ENCODE measurements at places on chromosomes 3 and 15. TPM values are rescaled to one million over a fixed set of nuclear protein-coding genes. Genes with fewer than 3 reads are reported as not detected.

DNA sequence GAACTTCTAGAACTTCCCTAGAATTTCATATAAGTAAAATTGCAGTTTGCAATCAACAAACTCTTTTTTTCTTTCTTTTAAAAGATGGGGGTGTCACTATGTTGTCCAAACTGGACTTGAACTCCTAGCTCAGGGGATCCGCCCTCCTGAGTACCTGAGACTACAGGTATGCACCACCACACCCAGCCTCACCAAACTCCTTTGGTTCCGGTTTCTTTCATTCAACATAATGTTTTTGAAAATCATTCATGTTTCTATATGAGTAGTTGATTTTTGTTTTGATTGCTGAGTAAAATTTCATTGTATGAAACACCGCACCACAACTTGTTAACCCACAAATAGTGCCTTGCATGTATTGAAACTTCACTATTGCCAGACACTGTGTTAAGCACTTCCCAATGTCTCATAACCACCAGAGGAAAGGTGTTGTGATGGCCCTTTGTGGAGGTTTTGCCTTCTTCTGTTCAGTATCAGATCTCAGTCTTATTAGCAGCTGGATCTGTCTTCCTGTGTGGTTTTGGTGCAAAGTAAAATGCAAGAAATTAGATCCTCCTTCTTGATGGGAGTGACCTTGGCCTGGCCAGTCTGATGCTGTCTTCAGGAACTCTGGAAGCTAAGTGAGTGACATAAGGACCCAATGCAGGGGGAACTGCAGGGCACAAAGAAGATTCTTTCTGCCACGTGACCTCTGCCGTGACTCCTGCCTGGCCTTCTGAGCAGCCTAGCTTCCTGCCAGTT lies 78.8 kb upstream of the UBE2E1 start:
- DNase-seq = no peak

GRCh38 chr15:25481208-25481859 lies 42.5 kb upstream of the UBE3A start:
- DNase-seq = no peak

DNA sequence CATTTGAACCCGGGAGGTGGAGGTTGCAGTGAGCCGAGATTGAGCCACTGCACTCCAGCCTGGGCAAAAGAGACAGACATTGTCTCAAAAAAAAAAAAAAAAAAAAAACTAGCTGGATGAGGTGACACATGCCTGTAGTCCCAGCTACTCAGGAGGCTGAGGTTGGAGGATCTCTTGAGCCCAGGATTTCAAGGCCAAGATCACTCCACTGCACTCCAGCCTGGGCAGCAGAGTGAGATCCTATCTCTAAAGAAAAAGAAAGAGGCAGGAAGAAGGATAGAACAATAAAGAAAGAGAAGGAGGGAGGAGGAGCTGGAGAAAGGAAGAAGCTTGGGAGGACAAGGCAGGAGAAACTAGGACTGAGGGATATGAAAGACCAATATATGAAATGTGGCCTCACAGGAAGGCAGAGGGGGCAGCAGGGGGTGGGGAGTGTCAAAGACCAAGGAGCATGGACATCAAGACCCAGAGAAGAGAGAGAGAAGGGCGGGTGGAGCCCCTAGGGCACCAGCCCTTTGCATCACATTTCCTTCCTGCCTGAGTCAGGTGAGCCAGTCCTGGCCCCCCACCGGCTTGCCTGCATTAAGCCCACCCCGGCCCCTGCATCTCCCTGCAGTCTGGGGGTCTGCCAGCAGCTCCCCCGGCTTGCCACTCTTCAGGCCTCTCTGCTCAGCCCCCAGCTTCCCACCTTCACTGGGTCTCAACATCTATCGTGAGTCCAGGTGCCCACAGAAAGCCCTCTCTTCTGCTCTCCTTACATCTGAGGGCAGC lies 11.5 kb downstream of the IGDCC3 start:
- no peak for DNase-seq

- DNase-seq = no peak
Observed at GRCh38 chr3:80350771-80351170, 583.0 kb upstream of the ROBO1 start.

GRCh38 chr3:190086191-190086590 lies 34.5 kb downstream of the P3H2 start:
- no peak for DNase-seq

DNA sequence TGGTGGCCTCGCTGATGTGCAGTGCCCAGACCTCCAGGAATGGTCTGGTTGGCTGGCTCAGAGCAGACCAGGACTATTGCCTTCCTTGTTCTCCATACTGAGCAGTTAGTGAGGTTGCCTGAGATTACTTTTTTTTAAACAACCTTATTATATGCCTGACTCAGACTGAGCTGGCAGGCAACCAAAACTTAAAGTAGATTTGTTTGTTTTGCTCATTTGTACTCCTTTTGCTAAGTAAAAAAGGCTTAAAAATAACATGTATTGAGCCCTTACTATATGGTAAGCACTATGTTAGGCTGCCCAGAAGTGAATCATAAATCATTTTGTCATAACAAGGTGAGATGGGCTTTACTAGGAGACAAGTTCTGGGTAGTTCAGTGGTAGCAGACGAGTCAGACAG lies 92.4 kb downstream of the GHSR start:
- DNase-seq = peak; percentile 98

DNA sequence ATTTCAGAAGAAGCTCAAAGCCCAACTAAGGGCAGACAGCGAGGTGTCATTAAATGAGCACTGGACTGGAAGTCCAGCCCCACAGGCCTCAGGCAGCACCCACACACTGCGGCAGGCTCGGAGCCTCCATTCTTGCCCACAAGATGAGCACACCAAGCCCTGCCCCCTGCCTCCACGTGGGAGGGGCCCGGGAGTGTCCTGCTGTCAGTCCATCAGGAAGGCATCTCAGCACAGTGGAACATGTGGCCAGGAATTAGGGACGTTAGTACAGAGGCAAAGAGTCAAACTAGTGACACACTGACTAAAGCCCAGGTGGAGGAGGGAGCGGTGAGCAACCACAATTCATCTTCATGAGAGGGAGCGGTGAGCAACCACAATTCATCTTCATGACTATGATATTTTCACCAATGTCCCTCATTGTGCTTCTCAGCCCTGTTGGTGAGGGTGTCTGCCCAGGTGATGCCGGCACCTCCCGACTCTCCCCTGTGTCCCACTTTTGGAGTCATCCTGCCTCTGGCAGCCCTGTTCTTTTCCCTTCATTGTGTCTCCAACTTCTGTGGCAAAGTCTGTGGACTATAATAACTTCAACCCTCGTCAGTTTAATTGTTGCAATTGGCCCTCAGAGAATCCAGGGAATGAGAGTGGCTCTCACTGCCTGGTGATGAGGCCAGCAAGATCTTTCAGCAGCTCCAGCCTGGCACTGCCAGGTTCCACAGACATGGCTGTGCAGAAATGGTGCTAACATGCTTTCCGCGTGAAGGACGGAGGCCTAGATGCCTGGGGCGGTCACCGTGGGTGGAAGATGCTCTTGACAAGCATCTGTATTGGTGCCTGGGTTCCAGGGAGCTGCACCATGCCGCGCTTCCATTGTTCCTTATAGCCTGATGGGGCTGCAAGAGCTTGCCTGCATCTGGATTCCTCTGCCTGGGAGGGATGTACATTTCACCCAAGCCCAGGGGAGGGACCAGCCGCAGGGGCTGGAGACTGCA lies 23.1 kb upstream of the SKOR1 start:
- no peak for DNase-seq

GRCh38 chr3:150784747-150785125 lies 21.8 kb upstream of the SIAH2 start:
- DNase-seq = no peak

DNA sequence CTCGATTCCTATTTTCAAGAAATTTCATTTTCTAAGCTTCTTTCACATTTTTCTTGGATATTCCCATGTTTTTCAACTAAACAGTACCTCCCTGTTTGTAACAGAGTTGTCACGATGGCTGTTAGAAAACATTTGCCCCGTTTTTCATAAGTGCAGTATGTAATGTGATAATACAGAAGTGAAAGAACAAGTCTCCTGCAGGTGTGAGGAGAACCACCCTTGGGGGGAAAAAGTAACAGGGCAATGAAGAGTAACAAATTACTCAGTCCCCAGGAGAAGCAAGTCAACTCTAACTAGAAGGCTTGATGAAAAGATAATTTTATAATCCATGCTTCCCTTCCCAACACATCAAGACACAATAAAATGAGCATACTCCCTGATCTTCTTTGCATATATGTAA lies 493.3 kb downstream of the FOXP1 start:
- no peak for DNase-seq

GRCh38 chr15:101058735-101059134 lies 139.6 kb downstream of the LRRK1 start:
- no peak for DNase-seq

DNA sequence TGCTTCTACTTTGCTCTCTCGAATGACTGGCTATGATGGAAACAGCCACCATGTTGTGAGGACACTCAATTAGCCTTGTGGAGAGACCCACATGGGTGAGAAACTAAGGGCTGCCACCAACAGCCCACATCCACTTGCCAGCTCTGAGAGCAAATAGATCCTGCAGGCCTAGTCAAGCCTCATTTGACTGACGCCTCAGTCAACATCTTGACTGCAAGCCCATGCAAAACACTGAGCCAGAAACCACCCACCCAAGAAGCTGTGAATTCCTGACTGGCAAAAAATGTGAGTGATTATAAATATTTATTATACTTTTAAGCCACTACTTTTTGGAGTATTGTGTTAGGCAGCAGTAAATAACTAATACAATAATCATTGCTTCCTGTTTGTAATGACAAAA lies 58.4 kb downstream of the NOX5 start:
- DNase-seq = no peak

DNA sequence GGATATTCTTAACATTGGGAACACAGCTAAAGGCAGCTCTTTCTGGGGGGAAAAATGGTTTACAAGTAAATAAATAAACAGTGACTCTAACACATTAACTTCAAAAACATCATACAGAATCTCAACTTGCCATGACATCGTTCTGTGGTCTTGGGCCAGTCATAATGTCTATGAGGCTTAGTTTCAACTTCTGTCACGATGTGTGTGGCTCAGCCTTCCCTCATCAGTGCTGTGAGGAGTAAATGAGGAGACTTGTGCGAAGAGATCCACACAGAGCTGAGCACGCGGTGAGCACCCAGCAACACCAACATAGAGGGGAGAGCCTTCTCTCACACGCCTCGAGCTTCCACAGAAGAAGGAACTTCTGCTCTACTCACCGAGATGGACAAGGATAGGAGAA lies 49.0 kb downstream of the DZIP1L start:
- DNase-seq = no peak

DNA sequence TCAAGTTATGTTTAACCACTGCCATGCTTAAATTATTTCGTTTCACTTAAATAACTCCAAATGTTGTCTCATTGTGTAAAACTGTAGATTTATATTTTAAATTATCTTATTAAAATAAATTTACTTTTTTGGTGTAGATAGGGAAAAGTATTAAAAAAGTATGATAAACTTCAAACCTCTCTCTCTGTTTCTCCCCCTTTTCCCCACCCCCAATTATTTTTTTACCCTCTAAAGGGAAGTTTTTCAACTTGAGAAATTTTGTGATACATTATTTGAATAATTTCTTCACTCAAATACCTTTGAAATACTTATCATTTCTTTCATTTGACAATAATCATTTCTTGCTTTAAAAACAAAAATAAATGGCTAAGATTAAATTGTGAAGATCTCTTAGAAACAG lies 66.9 kb upstream of the EIF1B start:
- no peak for DNase-seq

GUCA1C gene
- not detected for polyA plus RNA-seq

NPAP1 gene
- not detected for polyA plus RNA-seq

GASK1A gene
- polyA plus RNA-seq = 0.06 TPM
